ENCODE measurements at places on chromosomes 4 and X.
A peak's percentile ranks its signal among the peaks of the same experiment; 100 is the strongest.

DNA sequence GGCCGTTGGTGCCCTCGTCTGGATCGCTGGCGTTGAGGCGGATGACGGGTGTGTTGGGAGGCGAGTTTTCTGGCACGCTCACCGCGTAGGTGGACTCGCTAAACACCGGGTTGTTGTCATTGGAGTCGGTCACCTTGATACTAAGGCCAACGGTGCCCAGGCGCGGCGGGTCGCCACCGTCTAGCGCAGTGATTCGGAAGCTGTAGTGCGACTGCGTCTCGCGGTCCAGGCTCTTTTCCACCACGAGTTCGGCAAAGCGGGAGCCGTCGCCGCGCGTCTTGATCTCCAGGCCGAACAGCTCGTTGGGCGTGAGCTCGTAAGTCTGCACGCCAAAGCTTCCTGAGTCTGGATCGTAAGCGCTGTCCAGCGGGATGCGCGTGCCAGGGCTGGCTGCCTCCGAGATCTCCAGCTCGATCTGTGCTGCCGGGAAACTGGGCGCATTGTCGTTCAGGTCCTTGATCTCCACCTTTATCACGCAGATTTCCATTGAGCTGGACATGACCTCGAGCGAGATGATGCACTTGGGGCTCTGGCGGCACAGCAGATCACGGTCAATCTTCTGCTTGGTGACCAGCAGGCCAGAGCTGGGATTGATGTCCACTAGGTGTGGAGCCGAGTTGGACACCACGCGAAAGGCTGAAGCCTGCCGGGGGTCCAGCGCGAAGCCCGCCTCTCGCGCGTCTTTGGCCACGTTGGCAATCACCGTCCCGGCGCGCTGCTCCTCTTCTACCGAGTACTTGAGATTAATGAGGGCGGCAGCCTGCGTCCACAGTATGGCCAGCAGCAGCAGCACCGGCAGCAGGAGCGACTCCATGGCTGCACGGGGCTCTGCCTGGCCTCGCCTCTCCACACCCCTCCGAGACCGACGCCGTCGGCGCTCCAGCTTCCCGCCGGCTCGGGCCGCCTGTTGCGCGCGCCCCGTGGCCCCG, 2.0 kb downstream of the PCDH19 start:
- no peak for DNase-seq

GRCh38 chrX:9765072-9765736, 443 bp downstream of the GPR143 start:
- DNase-seq = no peak

DNA sequence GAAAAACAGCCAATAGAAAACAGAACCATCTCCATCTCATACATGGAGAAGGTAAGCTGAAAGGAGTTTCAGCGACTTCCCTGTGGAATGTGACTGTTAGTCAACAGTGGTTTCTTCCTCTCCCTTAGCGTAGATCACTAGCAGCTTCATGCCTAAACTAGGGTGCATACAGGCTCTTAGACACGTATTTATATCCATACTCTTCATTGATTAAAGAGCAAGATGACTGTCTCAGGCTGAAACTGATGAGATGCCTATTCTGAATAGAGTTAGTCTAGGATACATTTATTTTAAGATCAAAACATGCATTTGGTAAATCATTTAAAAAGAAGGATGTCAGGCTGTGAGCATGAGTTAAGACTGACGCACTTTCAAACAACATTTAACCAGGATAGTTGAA, 423.3 kb downstream of the ARHGAP24 start:
- no peak for DNase-seq

GRCh38 chrX:148389629-148390028, 110.8 kb upstream of the AFF2 start:
- DNase-seq = no peak

DNA sequence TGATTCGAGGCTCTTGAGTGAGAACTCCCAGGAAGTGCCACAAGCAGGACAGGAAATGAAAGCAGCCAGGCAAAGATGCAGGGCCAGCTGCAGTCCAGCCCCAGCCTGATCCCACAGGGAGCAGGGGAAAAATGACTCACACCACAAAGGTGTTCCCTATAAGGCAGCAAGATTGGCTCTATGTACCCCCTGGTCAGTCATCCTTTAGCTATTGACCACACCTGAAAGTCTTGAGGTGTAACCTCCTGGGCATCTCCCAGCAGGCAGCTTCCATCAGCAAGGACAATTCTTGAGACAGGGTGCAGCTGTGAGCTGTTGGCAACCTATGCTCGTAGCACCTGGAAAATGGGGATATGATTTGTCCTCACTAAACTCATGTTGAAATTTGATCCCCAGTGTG, 27.9 kb upstream of the EXOC1L start:
- no peak for DNase-seq

DNA sequence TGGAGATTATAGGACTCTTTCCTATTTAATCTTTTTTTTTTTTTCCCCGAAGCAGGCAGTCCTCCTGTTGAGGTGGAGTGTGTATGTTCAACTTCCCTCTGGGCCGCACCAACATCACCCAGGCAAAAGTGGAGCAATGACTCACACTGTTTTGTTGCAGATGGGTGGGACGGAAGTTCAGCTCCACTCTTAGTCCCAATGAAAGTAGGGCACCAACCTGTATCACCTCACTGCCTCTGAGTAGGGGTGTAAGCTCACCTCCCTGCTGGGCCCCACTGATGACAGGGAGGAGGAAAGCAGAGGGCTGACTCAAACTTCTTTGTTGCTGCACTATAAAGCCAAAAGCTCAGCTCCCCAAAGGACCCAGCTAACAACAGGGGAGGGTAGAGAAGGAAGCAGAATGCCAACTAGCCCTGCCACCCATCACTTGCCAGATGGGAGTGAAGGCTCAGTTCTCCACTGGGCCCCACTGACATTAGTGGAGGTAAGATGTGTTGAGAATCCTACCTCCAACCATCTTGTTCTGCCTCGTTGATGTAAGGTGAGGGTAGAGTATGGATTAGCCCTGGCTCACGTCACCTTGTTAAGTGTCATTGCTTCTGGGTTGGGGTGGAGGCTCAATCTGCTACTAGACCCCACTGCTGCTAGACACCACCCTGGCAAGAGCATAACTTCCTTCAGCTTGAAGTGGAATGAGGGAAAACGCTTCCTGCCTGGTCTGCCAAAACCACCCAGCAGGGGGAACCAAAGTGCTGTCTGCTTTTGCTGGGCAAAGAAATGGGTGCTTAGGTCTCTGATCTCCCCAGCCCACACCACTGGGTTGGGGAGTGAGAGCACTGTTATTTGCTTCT, 14.1 kb downstream of the RPS6KA3 start:
- DNase-seq = peak; percentile 71

- peak; percentile 28 for DNase-seq
Measured at GRCh38 chr4:40918330-40918729, 168.6 kb downstream of the NSUN7 start.

DNA sequence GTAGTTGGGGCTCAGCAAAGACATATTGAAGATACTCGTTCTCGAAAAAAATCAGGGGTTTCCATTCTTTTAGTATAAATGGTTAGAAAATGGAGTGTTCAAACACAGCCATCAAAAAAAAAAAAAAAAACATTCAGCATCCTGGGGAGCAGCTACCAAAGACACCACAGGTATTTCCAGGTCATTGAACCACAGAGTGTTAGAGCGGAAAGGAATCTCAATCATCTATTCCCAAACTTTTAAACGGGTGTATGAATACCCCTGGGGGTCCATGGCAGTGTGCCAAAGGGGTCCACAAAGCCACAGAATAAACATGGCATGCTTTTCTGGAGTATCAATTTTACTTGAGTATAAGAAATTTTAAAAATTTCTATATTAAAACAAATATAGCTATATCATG, 6.9 kb upstream of the FGF16 start:
- DNase-seq = no peak

DNA sequence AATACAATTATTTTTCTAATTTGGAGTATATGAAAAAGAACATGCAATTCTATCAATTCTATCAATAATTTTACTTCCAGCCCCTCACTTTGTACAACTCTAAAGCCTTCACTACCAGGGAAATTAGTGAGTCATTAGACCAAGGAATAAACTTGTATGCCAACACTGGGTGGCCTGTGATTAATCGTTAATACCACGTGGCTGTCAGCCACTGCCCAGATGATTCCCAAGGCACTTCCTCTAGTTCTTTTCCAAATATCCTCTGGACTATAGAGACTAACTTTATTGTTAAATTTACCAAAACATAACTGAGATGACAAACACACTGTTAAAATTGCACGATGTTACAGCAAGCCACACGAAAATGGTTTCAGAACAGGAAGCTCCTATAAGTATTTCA, 45.7 kb downstream of the MID1 start:
- no peak for DNase-seq

GRCh38 chrX:9324676-9325075, 140.2 kb upstream of the TBL1X start:
- peak; percentile 71 for DNase-seq

GRCh38 chr4:102472441-102473013, 28.6 kb upstream of the NFKB1 start:
- no peak for DNase-seq

DNA sequence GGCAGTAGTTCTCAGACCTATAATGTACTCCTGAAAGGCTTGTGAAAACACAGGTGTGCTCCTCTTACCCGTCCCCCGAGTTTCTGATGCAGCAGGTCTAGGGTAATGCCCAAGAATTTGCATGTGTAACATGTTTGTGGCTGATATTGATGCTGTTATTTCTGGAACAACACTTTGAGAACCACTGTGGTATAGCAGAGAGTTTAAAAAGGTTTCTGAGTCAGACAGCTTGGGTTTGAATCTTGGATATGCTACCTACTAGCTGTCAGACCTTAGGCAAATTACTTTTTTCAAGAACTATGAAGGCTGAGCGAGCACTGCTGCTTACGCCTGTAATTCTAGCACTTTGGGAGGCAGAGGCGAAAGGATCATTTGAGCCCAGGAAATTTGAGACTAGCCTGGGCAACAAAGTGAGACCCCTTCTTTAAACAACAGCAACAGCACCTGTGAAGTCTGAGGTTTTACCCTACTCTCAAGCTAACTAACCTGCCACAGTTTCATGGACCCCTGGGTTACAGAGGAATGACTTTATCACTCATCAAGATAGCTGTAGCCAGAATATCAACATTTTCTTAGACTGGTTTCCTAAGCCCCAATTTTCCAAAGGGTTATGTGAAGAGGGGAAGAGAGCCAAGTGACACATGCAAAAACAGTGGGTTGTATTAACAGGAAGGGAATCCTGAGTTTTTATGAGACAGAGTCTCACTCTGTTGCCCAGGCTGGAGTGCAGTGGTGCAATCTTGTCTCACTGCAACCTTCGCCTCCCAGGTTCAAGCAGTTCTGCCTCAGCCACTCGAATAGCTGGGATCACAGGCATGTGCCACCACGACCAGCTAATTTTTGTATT, 5.1 kb downstream of the AFF1 start:
- no peak for DNase-seq

DNA sequence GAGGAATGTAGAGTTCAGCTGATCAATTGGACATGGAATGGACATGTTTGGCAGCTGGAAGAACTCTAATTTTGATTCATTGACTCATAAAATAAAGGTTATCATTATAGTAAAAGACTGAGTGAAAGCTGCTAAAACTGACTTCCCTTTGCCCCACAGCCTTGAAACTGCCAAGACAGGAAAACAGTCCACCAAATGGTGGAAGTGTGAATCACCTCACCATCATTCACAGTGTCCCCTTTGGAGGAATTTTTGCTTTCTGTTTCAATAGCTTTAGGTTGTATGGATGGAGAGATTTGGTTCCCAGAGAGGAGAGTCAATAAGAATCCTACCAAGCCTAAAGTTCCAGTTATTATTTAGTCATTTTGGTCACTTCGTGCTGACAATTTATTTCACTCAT, 20.8 kb upstream of the FREM3 start:
- DNase-seq = no peak

DNA sequence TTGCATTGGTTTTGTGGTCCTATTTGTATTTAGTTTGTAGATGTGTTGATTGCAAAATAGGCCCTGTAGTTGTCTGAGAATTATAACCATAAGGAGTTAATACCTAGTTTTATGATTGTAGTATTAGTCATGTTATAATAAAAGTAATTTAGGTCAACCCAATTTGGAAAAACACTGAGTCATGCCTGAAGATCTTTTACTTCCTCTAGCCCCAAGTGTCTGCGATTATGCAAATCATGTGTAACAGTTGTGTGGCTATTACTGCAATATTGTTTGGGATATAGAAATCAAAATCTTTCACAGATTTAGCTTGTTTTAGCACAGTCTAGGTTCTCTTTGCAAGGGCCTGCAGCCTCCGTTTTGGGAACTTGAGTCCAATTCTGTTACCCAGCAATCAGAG, 12.6 kb downstream of the SRD5A3 start:
- DNase-seq = no peak

DNA sequence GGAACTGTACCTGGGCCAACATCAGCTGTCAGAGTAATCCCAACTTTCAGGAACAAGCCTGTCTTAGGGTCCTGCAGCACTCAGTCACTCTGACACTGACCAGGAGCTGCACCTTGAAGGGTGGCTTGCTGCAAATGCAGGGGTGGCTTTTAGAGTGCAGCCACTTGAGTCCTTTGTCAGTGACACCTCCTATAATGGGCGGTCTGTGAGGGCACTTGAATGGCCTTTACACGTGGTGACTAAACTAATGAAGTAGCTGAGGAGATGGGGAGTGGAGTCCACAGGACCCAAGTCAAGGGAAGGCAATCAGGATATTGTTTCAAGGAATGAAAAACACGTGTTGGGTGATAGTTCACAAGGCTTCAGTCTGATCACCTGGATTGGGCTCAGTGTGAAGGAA, 11.1 kb upstream of the LNX1 start:
- no peak for DNase-seq

- no peak for DNase-seq
Measured at GRCh38 chrX:97039363-97040029, 155.8 kb downstream of the RPA4 start.

- DNase-seq = no peak
Measured at GRCh38 chr4:128675083-128675482, 134.4 kb upstream of the JADE1 start.

- DNase-seq = no peak
Measured at GRCh38 chrX:45540181-45540580, 339.5 kb upstream of the DIPK2B start.

GRCh38 chrX:46803140-46803539, 33.7 kb upstream of the RP2 start:
- no peak for DNase-seq

- peak; percentile 68 for DNase-seq
Measured at GRCh38 chr4:3639613-3640586, 107.7 kb upstream of the LRPAP1 start.

DNA sequence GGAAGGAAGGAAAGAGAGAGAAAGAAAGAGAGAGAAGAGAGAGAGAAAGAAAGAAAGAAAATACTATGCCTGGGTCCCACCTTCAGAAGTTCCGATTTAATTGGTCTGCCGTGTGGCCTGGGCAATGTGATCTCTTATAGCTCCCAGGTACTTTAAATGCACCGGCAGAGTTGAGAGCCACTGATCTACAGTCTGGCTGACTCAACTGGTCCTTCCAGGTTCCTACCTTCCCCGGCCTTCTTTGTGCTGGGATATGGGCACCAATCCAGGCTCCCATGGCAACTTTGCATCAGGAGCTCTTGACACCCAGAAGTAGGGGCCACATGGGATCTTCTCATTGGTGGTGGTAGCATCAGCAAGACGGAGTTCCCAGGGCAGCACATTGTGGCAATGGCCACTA, 186.5 kb upstream of the ATP6AP2 start:
- peak; percentile 62 for DNase-seq
